Activated CD4-positive, CD25-positive, alpha-beta regulatory T cell treated with anti-CD3 and anti-CD28 coated beads, Interleukin-2, amount 50 U/mL, for 24 hours (primary cell): ENCODE measurements at places on chromosomes 5 and 9.

DNA sequence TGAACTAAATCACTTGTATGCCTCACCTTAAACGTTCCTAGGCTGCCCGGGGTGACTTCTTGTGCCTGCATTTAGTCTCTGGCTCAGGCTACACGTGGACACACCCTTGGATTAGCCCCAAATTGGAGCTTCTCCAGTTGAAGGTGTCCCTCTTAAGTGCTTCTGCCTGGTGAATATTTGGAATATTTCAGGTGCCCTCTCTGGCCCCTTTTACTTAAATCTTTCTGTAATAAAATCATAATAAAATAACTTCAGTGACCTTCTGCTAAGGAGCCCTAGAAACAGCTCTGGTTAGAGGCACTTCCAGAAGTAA lies 74.3 kb upstream of the KLF9 start:
- no peak for ATAC-seq

DNA sequence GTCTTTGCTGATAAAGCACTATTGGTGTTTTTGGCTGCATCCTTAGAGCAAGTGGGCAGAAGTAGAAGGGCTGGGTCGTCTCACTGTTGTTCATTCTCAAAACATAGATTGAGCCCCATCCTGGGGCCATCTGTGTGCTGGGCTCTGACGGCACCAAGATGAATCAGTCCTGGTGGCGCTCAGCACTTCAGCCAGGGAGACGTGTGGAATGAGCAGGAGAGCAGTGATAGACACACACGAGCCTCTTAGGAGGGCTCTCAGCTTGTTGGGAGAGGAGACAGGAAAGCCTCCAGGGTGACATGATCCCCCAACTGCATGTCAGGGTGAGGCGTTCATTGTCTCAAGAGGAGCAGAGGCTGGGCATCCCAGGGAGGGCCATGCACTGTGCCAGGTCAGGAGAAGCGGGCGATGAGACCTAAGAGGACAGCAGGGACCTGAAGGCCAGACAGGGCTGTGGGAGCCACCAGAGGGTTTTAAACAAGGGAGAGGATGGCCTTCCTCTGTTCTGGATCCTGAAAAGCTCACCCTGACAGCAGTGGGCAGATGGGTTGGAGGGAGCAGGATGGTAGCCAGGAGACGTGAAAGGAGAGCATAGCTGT lies 115.8 kb downstream of the DAB2IP start:
- ATAC-seq, result no peak

- ATAC-seq, result no peak
These were observed 19.4 kb upstream of the CARNMT1 start for GRCh38 chr9:75047506-75047905.

GRCh38 chr5:173771121-173771724 lies 116.9 kb upstream of the CPEB4 start:
- ATAC-seq, result no peak

- ATAC-seq, result no peak
These were observed 7.9 kb downstream of the NKD2 start for GRCh38 chr5:1016476-1016875.

GRCh38 chr9:76652894-76653293 lies 111.3 kb upstream of the PCA3 start:
- ATAC-seq, result no peak

GRCh38 chr9:107142896-107143603 lies 140.0 kb upstream of the RAD23B start:
- ATAC-seq, result no peak

- no peak for ATAC-seq
These were observed 477.5 kb downstream of the PDE4D start for GRCh38 chr5:59416026-59416425.

DNA sequence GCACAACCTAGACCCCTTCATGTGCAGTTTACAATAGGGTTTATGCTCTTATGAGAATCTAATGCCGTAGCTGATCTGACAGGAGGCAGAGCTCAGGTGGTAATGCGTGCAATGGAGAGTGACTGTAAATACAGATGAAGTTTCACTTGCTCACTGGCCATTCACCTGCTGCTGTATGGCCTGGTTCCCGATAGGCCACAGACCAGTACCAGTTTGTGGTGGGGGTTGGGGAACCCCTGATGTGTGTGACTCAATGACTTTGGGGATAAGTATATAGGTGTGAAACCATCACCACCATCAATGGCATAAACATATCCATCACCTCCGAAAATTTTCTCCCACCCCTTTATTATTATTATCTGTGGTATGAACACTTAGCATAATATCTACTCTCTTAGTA lies 42.1 kb downstream of the TLR4 start:
- no peak for ATAC-seq

DNA sequence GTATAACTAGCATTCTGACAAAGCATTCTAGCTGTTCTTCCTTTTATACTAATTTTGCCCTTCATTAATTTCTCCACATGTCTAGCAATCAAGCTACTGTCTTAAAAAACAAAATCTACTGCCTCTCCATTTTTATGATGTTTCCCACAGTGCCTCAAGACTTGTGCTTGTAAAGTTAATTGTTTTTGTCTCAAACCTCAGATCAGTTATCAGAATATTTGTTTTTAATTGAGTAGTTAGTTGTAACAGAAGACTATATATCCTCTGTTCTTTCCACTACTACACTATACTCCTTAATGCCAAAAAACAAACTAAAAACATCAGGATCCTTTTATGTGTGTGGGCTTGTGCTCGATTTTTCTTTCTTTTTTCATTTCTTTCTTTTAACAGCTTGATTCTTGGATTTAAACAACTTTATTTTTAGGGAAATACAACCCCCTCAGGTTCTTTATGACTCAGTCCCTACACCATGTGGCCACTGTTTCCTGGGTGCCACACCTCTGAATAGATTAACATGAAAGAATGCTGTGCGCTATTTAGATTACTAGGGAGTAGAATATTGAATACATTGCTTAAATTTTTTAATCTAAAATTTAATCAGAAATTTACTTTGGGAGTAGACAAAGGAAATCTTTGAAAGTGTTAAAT lies 1.2 kb downstream of the ASPN start:
- no peak for ATAC-seq

- ATAC-seq, result no peak
These were observed 243.2 kb upstream of the IRX4 start for GRCh38 chr5:2125901-2126265.

DNA sequence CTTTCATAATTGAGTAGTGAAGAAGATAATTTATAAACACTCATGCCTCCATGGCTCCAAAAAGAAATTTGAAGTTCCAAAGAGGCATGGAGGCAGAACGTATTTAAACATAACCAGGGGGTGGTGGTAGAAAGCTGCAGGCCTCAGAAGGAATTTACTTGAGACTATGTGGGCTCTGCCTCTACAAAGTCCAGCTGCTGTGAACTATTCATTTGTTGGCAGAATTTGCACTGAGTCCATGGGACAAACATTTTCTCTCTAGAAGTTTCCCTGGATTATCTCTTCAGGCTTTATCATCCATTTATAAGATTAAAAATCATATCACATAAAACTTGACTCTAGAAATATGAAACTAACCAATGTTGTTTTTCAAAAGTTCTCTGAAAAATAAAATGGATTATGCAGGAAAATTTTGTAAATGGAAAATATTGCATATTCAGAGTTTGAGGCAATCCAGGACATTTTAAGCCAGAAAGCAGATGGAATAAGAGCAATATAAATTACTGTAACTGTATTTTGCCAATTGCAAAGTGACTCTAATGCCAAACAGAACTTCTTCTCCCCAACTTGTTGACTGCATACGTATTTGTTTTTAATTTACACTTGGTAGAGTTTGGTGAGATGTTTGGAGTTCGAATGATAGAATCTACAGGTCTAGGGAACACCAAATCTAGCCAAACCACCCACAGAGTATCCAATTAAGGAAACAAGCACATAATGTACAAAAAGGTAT lies 258.2 kb downstream of the ENC1 start:
- no peak for ATAC-seq

- no peak for ATAC-seq
These were observed 110.1 kb upstream of the ABCA1 start for GRCh38 chr9:105038051-105038450.

DNA sequence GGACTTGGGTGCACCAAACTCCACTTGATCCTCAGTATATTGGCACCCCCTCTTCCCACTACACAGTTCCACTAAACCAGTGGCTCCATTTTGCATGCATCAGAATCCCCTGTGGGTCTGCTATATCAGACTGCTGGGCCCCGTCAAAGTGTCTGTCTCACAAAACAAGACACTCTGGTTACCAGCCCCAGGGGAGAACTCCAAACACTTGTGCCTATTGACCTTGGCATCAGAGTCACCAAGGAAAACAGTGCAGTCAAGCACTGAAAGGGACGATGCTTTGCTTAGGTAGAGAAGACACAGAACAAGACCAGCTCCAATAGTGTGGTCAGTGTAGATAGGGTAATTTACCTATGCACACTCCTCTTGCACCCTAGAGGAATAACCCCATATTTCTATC lies 205.8 kb upstream of the RAI14 start:
- no peak for ATAC-seq

GRCh38 chr5:6760686-6761085 lies 47.5 kb downstream of the TENT4A start:
- no peak for ATAC-seq

- no peak for ATAC-seq
These were observed 43.9 kb upstream of the CEP72 start for GRCh38 chr5:568061-568781.

DNA sequence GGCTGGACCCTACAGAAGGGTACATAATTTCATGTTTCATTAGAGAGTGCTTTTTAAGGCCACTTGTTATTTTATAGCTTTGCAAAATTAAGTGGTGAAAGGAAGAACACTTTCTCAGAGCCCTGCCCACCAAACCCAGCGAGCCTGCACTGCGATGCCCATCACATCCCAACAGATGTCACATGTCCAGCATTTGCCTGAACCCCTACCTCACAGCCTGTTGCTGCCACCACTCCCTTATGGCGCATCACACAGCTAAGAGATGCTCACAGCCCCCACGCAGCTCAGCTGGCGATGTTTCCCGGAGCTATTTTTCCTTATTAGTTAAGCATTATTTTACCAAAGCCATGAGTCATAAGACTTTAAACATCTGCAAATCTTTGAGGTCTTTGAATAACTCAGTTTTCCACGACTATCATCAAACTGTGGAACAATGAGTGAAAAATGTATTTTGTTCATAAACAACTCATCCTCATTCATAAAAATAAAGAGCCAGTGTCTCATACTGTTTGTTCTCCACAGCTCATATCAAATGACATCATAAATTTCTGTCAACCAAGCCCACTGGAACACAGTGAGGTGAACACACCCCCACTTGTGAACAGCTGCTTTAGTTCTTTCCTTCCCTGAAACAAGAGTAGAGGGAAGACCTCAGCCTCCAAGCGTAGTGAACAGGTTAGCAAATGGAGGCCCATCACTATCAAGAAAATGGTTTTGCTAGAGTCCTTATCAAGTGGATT lies 104.9 kb downstream of the SYK start:
- no peak for ATAC-seq

DNA sequence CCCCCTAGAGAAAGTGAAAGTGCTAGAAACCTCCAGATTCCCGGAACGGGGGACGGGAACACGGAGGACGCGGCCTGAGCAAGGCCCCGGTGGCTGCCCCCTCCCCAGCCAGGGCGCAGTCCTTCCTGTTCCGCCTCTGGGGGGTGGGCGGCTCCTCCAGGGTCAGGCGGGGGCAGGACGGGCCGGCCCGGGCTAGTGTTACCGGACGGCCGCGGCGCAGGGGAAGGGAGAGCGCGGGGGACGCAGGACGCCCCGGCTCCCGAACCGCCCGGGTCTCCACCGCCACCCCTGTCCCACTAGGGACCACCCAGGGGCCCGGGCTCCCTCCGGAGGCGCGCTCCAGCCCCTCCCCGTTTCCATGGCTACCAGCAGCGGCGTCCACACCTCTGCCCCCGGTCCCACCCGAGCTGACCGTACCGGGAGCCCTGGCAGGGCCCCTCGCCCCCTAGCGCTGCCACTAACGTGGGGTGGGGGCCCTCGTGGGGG lies 579 bp downstream of the SLC12A7 start:
- ATAC-seq, result peak; percentile 10

- no peak for ATAC-seq
These were observed 132.7 kb downstream of the PAPPA start for GRCh38 chr9:116286297-116286696.

GRCh38 chr9:82273121-82273520 lies 284.5 kb downstream of the SPATA31D1 start:
- no peak for ATAC-seq

GRCh38 chr5:132221781-132222648 lies 5.6 kb downstream of the P4HA2 start:
- ATAC-seq, result no peak

- no peak for ATAC-seq
These were observed 103.8 kb downstream of the DMXL1 start for GRCh38 chr5:119174578-119175163.

DNA sequence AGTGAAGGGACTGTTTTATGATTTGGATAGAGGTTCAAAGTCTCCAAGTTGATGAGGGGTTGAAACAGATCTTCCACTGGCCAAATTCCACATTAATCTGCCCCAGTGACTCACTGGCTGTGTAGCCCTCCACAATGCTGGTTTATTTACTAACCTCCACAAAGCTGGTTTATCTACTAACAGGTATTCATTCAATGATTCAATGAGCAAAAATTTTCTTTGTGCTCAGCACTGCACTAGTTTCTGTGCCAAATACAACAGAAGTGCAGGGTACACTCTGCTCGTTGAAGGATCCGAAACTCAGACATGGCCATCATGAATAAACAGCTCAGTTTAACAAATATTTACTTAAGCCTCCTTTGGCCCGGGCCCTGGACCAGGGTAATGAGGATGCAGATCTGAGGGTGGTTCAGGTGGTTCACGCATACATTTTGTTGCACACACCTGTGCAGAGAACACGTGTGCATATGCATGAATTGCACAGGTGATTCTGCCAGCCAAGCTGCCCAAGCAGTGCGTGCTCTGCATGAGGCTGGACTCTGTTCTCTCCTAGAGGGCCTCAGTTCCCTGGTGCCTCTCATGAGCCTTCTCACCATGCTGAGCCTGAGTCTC lies 71.0 kb downstream of the SH3PXD2B start:
- no peak for ATAC-seq

- peak; percentile 32 for ATAC-seq
These were observed 23.6 kb downstream of the PRRC2B start for GRCh38 chr9:131417264-131418142.

DNA sequence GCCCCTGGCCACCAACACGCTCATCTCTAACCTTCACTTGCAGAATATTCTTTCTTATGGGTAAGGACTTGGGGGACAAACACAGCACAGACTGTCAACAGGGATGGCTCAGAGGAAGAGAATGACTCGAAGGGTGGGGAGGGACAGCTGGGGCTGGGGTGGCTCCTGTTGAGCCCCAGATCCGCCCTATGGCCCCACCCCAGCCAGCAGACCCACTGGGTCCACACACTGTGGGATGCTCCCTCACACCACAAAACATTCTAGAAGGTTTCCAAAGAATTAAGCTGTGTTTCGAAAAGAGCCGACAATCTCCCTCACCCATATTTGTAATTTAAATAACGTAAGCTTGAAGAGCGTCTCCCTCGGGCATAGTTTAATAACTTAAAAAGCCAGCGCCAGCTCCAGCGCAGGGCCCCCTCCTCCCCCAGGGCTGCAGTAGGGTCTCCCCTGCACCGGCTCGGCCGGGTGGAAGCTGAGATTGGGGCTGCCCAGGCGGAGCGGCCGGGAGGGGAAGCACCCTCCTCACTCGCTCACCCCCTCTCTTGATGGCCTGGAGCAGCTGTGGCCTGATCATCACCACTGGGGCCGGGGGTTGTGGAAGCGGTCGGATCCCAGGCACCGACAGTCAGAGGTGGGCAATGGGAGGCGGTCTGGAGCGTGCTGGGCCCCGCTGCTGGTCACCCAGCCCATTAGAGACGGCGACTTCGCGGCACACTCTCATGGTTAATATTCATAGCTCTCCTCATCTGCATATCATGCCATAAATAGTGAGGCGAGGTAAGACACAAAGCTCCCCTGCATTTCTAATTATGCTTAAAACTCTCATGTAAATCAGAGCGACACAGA lies 37.6 kb downstream of the NACC2 start:
- ATAC-seq, result no peak

- no peak for ATAC-seq
These were observed 52.9 kb upstream of the CD180 start for GRCh38 chr5:67249590-67249895.
